ENCODE measurements at places on chromosomes 6 and 20.

DNA sequence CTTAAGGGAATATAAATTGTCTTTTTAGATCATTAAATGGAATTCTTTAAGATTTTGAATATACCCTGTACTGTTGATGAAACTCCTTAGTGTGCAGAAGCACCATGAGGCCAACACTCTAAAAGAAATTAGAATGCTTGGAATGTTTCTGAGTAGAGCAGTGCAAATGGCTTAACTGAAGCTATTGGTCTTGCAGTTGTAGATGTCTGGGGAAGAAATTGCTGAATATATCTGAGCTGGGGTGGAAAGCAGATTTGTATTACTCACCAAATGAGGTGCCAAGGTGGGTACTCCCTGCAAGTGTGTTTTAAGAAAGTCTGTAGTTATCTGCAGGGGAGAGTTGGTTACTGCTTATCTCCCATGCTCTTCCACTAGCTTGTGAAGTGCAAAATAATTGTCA, 119.0 kb downstream of the ADGRG6 start:
- no peak for DNase-seq

DNA sequence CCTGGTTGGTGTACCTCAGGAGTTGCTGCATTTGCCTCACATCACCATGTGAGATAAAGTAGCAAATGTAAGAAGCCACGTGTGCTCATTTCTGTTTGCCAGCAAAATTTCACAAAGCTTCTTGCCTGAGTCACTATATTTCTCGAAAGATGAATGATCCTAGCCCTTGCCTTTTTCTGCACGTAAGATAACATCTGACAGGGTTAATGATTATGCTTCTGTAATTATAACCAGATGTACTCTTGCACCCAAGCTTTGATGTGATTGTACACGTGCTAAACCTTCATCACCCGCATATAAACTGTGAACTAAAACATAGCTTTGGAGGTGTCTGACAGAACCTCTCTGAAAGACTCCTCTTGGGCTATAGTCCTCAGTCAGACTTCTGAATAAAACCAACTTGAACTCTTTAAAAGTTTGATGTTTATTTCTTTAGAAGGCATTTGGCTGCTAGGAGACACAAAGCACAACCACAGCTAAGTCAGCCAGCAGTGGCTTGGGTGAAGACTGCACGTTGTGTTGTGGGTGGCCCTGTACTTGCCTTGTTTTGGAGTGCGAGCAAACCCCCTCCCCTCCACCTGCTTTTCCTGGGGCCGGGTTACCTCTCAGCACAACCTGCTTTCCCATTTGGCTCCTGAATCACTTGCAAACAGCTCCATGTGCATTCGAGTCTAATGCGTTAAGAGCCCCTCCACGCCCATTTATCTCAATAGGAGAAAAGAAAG, 19.3 kb downstream of the PROKR2 start:
- no peak for DNase-seq

DNA sequence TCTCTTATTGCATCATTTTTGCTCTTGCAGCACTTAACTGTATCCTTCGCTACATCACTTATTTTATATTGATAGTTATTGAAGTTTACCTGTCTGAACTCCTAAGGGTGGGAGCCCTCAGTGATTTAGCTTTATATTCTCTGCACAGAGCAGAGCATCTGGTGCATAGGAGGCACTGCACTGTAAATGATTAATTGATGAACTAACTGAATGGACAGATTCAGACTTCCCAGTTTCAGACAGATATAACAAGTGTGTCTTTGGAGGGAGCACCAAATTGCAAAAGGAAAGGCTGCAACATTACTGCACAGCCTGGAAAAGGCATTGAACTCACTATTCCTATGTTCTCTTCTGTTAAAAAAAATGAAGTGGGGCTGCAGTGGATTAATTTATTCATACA, 160.3 kb downstream of the EDN1 start:
- no peak for DNase-seq

- DNase-seq = no peak
These were observed 70.1 kb downstream of the ISM1 start for GRCh38 chr20:13291157-13291556.
